SJCRH30 (cell line): ENCODE measurements at places on chromosomes 13 and 19. TPM values are rescaled to one million over a fixed set of nuclear protein-coding genes. Genes with fewer than 3 reads are reported as not detected.

Gene CDX2
- not detected in 2 replicates for total RNA-seq

Gene C19orf18
- total RNA-seq: 0.16 and 0.18 TPM in 2 replicates

Gene OR10H1
- total RNA-seq: not detected in 2 replicates

Gene ZNF415
- total RNA-seq: 9.0 and 10.6 TPM in 2 replicates

Gene CCDC122
- 2.5 and 2.6 TPM in 2 replicates for total RNA-seq

Gene APOE
- 4.5 and 6.5 TPM in 2 replicates for total RNA-seq

Gene FCAR
- total RNA-seq: not detected in 2 replicates

GRCh38 chr13:80577285-80577684 is 236.4 kb upstream of the SPRY2 start:
- no peak for DNase-seq

- no peak for DNase-seq
Measured at GRCh38 chr13:71727042-71727441, 140.0 kb downstream of the DACH1 start.

Gene CYP2F1
- total RNA-seq: not detected in 2 replicates

Gene C19orf81
- total RNA-seq: not detected in 2 replicates

Gene DHDH
- total RNA-seq: not detected in 2 replicates

GRCh38 chr19:5690955-5691821 is 1.1 kb downstream of the RPL36 start:
- no peak for DNase-seq

DNA sequence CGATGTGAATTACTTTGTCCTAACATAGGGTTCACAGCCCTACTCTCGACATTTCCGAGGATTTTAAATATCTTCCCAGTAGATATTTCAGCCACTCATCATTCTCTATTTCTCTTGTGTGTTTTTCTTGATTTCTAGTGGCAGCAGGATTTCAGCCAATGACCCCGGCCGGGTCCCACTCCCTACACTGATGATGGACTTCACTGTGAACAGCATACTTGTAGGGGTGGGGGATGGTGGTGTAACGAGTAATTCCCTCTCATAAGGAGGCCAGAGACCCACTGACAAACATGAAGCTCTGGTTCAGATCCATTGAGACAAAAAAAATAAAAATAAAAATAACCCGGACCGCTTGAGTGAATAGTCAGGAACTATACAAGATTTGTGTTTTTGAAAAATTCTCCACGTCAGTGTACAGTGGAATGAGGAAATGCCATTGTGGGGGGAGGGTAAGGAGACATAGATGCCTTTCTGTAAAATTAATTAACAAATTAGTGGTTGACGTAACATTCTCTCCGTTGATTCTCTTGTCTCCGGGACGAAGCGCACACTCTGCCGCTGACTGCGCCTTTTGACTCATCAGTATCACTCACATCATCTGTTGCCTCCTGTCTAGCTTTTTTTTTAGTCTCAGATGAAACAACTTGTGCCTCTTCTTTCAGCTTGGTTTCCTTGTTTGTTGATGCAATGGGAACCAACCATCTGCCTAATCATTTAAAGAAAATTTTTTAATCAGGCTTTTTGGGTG is 48.8 kb upstream of the IRS2 start:
- no peak for DNase-seq

Gene CEACAM4
- total RNA-seq: not detected in 2 replicates

- no peak for DNase-seq
Measured at GRCh38 chr19:10761443-10762250, 43.8 kb downstream of the DNM2 start.

Gene SIAH3
- total RNA-seq: not detected in 2 replicates

- DNase-seq: no peak
Measured at GRCh38 chr13:46909042-46909441, 12.2 kb upstream of the HTR2A start.

Gene CCNE1
- total RNA-seq: 66.3 and 72.7 TPM in 2 replicates

Gene KL
- total RNA-seq: not detected in 2 replicates
